ENCODE measurements at places on chromosomes 7 and 10. TPM values are rescaled to one million over a fixed set of nuclear protein-coding genes. Genes with fewer than 3 reads are reported as not detected.
A peak's percentile ranks its signal among the peaks of the same experiment; 100 is the strongest.

DNA sequence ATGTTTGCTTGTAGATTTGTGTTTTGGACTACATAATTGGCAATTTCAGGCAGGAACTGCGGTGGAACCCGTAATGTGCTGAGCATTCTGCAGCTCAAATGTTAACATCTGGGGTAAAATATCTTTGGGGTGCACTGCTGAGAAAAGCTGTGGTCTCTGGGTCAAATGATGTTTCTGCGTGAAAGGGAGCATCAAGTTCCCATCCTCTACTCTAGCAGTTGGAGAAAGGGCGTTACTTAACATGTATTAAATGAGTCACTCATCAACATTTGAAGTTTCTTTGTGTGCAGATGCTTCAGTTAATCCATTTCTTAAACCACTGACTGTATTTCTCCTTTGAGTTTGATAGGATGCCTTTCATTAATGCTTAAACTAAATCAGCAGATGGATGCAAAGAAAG, 273.1 kb upstream of the PITRM1 start:
- no peaks in the 10 kb centered on the region for H3K4me1 ChIP-seq
- no peak overlapping the region for H3K27ac ChIP-seq
- no peaks in the 10 kb centered on the region for H3K27me3 ChIP-seq
- peak; percentile 44 for DNase-seq
- H3K36me3 ChIP-seq = no peaks in the 10 kb centered on the region

The ITGB8 gene
- total RNA-seq = 9.9 TPM

The PLA2G12B gene
- not detected for total RNA-seq

DNA sequence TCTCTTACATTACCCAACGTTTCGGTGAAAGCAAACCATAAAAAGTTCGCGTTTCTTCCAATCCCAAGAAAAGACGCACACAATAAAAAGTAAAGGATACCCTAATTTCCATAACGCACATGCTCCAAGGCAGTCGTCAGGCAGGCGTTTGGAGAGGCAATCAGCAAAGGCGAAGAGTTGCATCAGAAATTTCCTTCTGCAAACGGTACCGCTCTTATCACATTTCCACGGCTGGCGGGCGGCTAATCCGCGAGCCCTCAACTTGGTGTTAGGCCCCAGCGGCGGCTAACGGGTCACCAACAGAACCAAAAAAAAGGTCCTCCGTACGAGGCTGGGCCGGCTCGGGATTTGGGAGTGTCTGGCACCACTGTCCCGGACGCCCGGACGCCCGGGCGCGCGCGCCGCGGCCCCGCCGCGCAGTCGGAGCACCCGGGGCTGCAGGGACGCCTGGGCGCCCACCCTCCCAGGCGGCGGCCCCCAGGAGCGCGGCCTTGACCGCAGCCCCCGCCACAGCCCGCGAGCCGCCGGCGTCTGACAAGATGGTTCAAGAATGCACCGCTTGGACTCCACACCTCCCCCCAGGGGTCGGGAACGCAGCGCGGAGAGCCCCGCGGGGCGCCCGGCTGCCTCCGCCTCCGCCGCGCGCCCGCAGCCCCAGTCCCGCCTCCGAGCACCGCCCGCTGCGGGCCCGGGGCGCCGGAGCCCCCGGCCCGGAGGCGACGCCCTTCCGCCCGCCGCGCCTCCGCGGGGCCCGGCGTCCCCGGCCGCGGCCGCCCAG, 9.8 kb upstream of the GRB10 start:
- peak overlapping the region; percentile 83 for H3K4me3 ChIP-seq
- no peaks in the 10 kb centered on the region for H3K36me3 ChIP-seq
- H3K27me3 ChIP-seq = no peaks in the 10 kb centered on the region

DNA sequence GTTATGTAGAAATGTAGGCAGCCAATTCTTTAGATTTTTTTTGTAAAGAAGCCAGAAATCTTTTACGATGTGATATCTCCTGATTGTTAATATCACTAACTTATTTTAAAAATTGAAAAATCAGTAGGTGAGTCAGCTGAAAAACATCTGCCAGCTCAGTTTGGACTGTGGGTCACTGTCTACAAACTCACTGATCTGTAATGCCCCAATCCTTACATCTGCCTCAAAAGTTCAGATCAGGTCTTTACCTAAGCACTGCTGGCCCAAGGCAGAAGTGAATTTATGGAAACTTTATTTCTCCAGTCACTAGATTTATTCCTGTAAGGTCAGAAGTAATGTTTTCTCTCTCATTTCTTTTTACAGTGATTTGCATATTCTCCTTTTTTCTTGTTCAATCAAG, 31.0 kb upstream of the FAM13C start:
- no peak overlapping the region for H3K27ac ChIP-seq
- H3K4me3 ChIP-seq = no peak overlapping the region
- peaks cover 17% of the 10 kb centered on the region for H3K4me1 ChIP-seq
- H3K27me3 ChIP-seq = no peaks in the 10 kb centered on the region

The ETV1 gene
- 14.5 TPM for total RNA-seq

DNA sequence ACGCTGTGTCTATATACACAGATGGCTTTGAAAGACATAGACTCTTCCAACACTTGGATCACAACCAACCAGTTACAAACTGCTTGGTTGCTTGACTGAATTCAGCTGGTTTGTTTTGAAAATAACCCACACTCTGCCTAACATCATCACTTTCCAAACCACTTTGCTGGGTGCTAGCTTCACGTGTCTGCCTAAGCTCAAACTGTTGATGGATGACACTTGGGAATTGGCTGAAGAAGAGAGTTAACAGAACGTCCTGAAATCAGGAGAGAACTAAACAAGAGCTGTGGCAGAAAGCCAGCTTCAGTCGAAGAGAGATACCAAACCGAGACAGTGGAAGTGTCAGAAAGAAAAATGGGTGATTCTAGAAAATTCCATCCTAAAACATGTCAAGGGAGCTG, 420.8 kb upstream of the AUTS2 start:
- no peak overlapping the region for H3K27ac ChIP-seq
- H3K27me3 ChIP-seq = no peaks in the 10 kb centered on the region
- no peaks in the 10 kb centered on the region for H3K4me1 ChIP-seq
- H3K36me3 ChIP-seq = no peaks in the 10 kb centered on the region
- no peak for DNase-seq
